ENCODE measurements at places on chromosomes 2 and 18.

GRCh38 chr2:171185941-171186340 lies 25.2 kb upstream of the TLK1 start:
- no peak for DNase-seq

DNA sequence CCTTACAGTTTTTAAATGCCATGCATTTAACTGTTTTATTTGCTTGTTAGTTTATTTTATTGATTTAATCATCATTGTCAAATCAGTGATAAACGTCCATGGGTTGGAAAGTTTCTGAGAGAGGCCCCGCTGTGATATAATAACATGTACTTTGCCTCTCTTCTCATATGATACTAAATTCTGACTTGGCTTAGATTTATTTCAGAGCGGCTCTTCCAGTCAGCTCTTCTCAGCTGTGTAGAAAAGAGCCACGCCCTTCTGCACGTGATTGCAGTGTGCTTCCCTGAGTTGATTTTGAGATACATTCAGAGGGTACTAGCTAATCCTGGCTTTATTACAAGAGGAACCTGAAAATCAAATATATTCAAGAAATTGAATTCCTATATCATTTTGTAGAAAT lies 218.6 kb downstream of the KCNE4 start:
- no peak for DNase-seq

DNA sequence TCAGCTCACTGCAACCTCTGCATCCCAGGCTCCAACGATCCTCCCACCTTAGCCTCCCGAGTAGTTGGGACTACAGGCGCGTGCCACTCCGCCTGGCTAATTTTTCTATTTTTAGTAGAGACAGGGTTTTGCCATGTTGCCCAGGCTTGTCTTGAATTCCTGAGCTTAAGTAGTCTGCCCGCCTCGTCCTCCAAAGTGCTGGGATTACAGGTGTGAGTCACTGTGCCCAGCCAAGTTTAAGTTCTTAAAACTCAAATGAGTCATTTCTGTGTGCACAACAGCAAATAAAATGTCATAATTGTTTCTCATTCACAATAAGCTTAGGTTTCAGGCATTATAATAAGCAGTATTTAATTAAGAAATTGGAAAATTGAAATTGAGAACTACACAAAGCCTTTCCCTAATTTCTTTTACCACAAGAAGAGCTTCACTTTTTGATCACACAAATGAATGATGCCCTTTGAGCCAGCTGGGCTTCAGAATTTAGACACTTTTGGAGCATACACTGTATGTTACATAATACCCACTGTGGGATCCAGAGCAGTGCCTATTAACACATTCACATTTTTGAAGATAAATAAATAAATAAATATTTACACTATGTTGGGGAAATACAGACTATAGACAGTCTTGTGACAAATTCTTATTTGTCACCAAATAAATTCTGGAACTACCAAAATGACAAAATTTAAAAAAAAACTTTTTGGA lies 8.6 kb upstream of the ME2 start:
- DNase-seq: no peak

GRCh38 chr18:75377258-75377657 lies 50.2 kb downstream of the SMIM21 start:
- no peak for DNase-seq

GRCh38 chr2:27805180-27805579 lies 33.7 kb downstream of the MRPL33 start:
- no peak for DNase-seq

DNA sequence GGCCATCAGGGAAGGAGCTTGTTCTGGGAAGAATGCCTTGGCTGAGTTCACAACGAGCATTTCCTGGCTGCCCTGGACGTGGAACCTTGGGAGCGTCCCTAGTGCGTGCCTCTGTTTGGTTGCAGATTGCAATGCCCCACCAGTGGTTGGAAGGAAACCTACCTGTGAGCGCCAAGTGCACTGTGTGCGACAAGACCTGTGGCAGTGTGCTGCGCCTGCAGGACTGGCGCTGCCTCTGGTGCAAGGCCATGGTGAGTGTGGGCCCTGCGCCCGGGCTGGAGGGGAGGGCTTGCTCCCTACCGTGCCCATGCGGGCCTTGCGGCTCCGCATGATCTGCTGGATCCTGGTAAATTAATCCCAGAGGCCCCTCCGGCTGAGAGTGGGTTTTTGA lies 81.9 kb downstream of the DGKD start:
- DNase-seq: no peak

DNA sequence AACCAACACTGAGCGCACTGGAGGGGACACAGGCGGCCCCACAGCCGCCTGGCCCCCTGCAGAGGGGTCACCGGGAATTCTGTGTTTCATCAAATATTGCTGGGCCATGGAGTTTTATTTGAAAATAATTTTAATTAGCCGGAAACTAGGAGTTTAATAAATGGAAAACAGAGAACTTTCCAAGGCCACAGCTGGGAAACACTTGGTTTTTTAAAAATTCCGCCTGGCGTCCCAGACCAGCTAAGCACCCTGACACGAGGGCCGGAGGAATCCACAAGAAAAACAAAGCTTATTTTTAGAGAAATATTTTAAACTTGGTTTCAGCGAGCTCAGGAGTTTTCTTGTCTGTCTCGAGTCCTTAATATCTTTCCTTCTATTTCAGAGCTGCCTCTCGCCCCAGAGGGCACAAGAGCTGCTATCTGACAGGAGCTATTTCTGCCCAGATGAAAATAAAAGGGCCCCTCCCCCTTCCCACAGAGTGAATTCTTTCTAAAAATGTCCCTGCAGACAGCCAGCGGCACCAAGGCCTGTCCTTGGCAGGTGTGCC lies 8.2 kb downstream of the ZFP36L2 start:
- no peak for DNase-seq

GRCh38 chr2:167440382-167440781 lies 552.1 kb downstream of the XIRP2 start:
- DNase-seq: no peak

GRCh38 chr2:210792000-210792399 lies 235.6 kb downstream of the CPS1 start:
- no peak for DNase-seq

DNA sequence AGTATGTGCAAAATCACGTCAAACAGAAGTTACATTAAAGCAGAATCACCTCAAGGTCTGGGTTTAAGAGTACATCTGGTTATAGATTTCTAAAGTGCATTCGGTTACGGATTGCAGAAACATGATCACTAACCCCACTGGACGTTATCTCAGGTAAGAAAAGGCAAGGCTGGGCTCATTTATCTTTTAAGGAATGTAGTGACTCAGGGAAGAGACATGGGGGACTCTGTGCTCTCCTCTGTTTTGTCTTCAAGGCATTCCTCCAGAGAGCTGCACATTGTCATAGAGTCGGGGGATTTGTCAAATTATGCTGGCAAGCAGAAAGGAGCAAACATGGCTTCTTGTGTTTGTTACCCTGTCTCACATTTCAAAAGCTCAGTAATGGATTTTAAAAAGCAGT lies 14.3 kb downstream of the WDSUB1 start:
- DNase-seq: no peak

- no peak for DNase-seq
Measured at GRCh38 chr2:9110346-9110884, 96.2 kb upstream of the ASAP2 start.

DNA sequence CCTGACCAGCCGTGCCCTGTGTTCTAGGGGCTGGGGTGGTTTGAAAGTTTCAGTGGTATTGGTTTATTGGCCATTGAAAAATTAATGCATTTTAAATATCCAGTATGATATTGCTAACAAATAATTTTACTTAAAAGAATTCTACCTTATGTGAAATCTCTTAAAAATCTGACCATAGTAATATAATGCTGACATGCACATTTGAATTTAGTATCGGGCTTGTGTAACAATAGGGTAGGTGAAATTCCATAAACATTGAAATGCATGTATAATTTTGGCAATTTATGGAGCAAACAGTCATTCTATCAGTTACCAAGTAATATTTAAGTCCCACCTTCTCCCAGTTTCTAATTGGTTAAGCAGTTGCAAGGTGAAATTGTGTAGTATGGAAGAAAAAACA lies 170.5 kb downstream of the DCDC2C start:
- no peak for DNase-seq

- DNase-seq: no peak
Measured at GRCh38 chr2:68732036-68732932, 2.3 kb upstream of the ARHGAP25 start.

DNA sequence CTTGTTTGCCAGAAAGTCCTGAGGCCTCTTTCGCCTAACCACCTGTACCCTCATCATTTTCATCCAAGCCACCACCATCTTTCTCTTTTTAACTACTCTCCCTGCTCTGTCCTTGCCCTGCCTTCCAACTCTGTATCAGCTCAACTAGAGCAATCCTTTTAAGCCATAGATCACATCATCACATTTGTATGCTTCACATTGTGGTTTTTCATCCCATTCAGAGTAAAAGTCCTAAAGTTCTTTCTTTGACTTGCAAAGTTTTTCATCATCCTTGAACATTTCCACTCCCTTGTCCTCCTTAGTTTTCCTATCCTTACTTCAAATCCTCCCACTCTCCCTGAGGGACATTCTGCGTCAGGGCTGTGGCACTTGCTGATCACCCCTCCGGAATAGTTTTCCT lies 73.9 kb downstream of the SLC39A10 start:
- DNase-seq: no peak

Data from CD4-positive, alpha-beta memory T cell (primary cell).